ENCODE measurements at places on chromosomes 6 and 20.

GRCh38 chr6:134609716-134610261 is 291.9 kb upstream of the SGK1 start:
- DNase-seq: peak; percentile 76

DNA sequence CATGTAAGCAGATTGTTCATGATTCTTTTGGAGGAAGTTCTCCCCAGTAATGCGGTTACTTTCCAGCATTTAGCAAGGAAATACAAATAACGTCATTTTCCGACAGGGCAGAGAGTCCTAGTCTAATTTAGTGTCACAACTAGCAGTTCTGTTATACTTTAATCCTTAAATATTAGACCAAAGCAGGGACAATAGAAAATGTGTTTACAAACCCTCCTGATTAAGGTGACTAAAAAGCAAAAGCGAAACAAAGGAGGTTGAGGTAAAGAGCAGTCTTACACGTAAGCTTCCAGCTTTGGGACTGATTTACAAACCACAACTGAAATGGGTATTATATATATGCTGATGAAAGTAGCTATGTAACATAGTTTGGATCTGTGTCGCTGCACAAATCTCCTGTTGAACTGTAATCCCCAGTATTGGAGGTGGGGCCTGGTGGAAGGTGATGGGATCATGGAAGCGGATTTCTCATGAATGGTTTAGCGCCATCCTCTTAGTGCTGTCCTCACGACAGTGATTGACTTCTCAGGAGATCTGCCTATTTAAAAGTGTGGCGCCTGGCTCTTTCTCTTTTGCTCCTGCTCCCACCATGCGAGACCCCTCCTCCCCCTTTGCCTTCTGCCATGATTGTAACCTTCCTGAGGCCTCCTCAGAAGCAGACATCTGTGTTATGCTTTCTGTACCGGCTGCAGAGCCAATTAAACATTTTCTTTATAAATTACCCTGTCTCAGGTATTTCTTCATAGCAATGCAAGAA is 81.9 kb downstream of the PLCB1 start:
- no peak for DNase-seq

DNA sequence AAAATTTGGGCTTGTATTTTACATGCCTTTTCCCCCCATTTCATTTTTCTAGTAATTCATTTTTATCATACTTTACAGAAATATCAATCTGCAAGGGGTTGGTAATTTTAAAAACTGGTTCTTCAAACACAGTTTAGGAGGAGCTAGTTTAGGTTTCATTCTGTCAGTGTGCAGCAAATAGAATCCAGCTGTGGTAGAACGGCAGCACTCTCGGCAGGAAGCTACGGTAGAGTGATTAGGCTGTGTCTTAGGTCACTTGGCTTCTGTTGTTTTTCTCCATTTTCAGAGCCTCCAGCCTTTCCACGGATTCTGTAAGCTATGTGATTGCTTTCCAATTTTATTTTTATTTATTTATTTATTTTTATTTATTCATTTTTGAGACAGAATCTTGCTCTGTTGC is 32.7 kb downstream of the TLDC2 start:
- no peak for DNase-seq

DNA sequence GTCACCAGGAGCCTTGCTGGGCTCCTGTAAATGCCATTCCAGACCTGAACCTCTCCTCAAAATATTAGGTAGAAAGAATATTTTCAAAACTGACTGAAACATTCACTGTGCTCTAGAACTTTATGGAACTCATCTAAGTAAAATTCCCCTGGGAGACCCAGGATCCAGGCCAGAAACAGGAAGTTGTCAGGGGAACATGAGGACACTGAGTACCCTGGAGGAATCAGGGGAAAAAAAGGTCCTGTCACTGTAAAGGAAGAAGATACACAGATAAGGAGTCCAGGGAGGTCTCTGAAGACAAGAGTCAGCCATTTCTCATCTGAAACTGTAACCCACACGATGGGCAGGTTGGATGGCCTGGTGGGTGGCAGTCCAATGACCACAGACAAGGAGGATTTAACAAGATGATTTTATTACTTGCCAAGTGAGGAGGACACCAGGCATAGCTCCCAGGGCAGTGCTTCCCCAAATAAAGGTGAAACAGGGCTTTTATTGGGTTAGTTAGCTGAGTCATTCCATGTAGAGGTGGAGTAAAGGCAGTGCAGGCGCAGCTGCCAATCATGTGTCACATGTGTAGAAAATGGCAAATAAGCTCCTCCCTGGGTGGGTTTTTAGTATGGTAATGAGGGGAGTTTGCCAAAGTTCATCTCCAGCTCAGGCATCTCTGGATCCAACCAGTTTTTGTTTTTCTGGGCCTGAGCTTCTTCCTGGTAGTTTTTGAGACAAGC is 138.5 kb downstream of the RCAN2 start:
- DNase-seq: no peak

DNA sequence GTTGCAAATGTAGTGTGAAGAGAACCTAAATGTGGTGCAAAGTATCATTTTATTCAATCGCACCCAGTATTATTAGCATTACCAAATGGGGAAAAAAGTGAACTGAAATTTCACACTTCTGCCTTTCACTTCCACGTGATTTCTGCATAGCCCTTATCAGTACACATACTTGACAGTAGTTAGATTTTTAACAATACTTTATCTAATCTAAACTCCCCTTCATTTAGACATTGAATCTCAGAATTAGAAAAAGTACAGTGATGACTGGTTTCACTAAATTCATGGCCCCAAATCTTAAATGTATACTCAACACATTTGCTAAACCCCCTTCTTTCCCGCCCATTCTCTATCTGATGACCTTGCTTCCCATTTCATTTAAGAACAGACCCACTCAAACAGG is 14.3 kb downstream of the STX7 start:
- no peak for DNase-seq

GRCh38 chr20:50389438-50389807 is 120.8 kb upstream of the PTPN1 start:
- DNase-seq: no peak

DNA sequence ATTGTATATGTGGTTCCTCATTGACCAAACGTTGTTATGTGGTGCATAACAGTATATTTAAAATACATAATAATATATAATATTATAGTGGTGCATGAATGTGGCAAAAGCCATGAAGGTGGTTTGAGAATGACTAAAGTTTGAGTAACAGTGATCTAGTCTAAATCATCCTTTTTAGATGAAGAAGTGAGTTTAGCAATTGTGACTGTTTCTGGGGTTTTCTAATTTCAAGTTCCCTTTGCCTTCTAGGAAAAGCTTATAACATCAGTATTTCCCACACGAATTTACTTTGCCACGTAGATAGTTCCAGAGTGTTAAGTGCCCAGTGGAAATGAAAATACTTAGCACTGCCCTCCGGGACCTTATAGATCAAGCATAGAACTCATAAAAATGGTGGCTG is 40.9 kb downstream of the ARFGEF2 start:
- DNase-seq: no peak

DNA sequence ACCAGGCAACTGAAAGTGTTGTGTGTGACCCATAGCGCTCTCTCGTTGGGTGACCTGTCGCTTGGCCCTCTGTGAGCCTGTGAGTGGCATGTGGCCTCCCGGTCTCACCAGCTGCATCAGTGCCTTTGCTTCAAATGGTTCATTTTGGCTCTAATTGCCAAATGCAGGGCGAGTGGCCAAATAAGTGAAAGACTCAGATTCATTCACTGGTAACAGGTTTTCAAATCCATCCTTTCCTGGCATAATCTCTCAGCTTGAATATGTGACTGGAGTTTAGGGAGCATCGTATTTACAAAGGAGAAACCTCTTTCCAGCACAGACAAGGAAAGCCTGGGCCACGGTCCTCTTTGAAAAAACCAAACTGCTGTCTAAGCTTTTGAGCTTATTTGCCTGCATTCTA is 321.6 kb upstream of the QKI start:
- DNase-seq: no peak

GRCh38 chr6:45808042-45808645 is 207.5 kb downstream of the CLIC5 start:
- no peak for DNase-seq

- no peak for DNase-seq
These were observed 12.4 kb downstream of the FRS3 start for GRCh38 chr6:41767112-41767833.

- no peak for DNase-seq
These were observed 137.9 kb downstream of the AGPAT4 start for GRCh38 chr6:161135695-161136591.

- no peak for DNase-seq
These were observed 611.2 kb downstream of the UTRN start for GRCh38 chr6:144896289-144896688.

DNA sequence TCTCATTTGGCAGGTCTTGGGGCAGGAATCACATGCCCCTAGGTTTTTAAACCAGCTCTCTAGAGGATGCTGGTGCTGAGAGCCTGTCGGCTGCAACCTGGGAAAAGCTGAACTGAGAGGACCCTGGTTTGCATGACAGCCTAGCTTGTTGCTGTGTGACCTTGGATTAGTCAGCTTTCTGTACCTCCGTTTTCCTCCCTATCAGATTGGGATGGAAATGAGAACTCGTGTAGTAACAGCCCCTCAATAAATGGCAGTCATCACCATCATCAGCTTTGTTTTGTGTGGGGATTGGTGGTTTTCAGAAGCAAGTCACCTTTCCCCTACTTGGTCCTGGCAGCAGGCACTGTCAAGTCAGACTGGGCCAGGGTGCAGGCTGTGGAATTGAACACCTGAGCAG is 75.2 kb upstream of the MYL9 start:
- no peak for DNase-seq

DNA sequence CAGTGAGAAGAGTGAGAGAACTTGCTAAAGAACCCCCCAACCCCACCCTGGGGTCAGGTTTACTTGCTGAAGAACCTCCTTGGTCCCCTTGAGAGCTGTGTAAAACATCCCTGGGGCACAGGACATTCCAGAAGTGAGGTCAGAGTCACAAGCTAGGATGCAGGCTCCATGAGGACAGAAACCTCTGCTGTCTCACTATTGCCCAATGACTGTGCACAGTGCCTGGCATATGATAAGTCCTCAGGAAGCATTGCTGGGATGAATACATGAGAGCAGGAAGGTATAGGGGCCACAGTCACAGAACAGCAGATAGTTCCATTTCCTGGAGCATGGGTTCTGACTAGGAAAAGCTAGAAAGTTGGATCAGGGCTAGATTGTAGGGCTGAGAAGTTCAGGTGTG is 18.4 kb downstream of the NT5E start:
- DNase-seq: no peak

- no peak for DNase-seq
These were observed 982.0 kb upstream of the FLRT3 start for GRCh38 chr20:15319439-15319838.

DNA sequence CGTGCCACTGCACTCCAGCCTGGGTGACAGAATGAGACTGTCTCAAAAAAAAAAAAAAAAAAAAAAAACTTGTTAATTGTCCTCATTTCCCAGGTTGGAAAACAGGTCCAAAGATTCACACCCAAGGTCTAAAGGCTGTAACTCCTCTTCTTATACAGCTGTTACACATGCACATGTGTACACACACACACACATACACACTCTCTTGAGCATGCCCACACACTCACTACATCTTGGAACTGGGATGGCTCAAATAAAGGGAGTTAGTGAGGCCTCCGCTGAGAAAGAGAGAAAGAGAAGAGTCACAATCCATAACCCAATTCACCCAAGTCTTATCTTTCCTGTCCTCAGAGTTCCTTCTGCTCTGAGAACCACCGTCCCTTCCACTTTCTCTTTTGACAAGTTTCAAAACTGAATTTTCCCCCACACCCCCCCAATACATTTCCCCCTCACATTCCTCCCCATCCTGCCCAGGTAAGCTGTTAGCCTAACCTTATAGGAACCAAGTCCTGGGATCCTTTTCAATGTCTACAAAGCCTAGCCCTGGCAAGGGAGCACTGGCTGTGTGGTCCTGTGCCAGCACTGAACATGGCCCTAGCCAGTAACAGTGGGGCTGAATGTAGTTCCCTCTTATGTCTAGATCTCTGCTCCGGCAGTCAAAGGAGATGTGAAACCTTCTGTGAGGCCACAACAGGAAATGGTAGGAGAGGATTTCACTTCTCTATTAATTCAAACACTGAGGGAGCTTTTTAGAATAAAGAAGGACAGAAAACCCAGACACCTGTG is 3.2 kb upstream of the HLA-DMB start:
- no peak for DNase-seq

- DNase-seq: no peak
These were observed 436.6 kb downstream of the PRKN start for GRCh38 chr6:162290846-162291465.

DNA sequence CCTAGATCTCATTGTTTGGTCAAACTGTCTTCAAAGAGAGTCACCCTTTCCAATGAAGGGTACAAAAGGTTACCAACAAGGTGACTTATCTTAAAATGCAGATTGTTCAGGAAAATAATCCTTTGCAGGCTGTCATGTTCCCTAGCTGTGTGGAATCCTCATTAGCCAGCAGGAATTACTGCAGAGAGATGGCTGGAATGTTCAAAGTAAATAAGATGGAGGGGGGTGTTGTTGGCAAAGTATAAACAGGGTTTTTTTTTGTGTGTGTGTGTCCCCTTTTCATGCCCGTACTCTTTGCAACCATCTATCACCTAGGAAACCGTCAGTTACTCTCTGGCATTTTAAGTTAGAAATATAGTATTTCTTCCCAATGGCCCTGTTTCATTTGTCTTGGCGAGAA is 6.5 kb downstream of the NEDD9 start:
- DNase-seq: no peak

GRCh38 chr20:59273739-59274357 is 26.6 kb upstream of the EDN3 start:
- no peak for DNase-seq

- no peak for DNase-seq
These were observed 329.1 kb downstream of the TFAP2B start for GRCh38 chr6:51147756-51148155.

DNA sequence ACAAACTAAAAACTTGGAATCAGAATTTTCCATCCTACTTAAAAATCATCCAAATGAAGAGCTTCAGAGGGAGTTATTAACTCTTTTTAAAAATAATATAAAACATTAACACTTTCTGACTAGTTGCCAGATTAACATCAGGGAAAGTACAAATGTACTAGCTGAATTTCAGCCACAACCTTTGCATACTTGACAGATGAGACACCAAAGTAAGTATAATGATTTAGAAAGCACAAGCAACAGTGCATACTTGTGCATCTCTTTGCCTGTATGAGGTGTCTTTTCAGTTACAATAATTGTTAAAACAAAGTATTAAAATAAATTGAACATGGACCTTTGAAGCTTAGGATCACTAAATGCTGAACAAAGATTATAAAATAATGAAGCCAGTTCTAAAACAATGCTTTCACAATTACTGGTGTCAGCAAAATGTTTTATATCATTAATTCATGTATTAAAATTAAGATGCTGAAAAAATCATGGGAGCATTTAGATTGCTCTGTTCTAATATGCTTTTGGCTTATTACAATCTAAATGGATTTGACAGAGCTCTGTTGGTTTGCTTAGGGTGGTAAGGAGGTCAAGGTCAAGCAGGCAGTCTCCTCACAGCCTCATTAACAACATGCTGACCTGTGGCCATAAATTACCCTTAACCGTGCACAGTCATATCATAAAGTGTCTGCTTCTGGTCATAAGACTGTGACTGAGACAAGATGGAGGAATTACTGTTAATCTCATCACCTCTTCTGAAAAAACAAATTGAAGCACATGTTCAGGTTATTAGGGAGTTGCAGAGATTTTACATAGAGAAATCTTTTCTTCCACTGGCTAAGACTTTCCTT is 15.1 kb downstream of the RNF217 start:
- DNase-seq: no peak

- no peak for DNase-seq
These were observed 47.4 kb downstream of the SRC start for GRCh38 chr20:37393196-37393862.

GRCh38 chr6:125188037-125188436 is 34.5 kb downstream of the TPD52L1 start:
- no peak for DNase-seq
